ENCODE measurements at places on chromosomes 6 and 20.

DNA sequence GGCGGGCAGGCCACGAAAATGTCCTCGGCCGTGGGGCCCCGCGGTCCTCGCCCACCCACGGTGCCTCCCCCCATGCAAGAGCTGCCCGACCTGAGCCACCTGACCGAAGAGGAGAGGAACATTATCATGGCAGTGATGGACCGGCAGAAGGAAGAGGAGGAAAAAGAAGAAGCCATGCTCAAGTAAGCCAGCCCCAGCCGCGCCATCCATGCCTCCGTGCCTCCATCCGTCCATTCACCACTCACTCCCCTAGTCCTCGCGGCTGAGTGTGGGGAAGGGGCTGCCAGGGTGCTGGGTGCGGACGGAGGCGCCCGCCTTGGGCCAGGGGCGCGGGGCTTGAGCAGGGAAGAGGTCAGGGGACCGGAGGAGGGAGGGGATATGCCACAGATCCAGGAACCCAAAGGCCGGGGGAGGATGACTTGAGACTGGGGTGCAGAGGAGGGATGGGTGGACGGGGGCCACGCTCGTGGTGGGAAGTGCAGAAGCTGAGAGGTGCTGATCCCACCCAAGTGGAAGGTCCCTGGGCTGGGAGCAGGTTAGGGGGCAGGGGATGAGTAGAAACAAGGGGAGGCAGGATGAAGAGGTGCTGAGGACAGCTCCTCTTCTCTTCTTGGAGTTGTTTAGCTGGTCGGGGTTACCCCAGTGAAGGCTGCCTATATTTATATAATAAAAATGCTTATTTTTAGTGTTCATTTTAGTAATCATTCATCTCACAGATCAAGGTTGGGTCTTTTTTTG is 825 bp downstream of the RIMS1 start:
- DNase-seq = no peak

DNA sequence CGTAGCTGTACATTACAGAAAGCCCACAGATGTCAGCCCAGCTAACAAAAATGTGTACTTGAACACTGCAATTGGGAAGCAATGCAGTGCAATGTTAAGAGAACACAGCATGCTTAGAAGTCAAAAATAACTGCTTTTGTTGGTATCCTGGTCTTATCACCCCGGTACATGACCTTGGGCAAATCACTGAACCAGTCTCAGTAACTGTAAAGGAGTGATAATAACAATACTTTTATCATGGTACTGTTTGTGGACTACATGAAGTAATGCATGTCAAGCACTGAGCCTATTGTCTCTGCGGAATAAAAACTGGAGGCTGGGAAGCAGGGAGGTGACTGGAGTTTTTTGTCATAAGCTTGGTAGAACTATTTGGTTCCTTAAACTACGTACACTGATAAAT is 44.7 kb upstream of the SPDEF start:
- no peak for DNase-seq

DNA sequence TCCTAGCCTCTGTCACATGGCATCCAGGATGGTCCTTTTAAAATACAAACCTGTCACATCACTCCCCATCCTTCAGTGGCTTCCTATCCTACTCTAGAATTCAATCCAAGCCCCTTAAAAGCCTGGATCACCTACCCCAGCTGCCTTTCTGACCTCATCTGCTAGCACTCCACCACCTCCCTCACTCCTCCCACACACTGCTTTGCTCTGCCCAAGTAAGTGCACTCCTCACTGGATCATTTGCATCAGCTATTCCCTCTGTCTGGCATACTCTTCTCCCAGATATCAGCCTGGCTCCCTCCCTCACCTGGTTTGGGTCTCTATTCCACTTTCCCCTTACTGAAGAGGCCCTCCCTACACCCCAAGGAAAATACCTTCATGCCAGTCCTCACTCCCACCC is 10.5 kb downstream of the C6orf136 start:
- no peak for DNase-seq

DNA sequence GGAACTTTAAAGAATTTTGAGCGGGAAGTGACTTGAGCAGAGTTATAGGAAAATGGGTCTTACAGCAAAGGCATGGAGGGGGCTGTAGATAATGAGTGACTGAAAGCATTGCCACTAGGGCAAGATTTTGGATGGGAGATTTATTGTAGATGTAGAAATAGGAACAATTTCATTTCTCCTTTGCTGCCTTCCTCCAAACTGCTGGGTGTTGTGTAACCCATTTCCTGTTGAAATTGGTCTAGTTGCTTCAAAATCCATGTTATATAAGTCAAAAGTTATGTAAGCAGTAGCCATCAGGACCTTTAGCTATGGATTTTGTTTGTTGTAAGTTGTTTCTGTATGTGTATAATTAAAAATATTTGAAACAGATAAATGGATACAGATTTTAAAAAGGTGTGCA is 11.1 kb downstream of the YWHAB start:
- DNase-seq = no peak

DNA sequence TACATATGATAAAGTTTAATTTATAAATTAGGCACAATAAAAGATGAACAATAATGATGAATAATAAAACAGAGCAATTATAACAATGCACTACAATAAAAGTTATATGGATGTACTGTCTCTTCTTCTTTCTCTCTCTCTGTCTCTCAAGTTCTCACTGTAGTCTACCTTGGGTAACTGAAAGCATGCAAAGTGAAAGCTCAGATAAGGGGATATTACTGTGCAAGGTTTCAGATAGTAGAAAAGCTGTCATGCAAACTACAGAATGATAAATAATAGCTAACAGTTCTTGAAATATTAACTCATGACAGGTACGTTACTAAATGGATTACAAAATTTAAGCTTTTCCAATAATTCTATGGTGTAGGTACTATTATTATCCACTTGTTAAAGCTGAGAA is 311.9 kb upstream of the PRDM1 start:
- no peak for DNase-seq

GRCh38 chr20:59015812-59016711 is 3.2 kb upstream of the TUBB1 start:
- DNase-seq = no peak

DNA sequence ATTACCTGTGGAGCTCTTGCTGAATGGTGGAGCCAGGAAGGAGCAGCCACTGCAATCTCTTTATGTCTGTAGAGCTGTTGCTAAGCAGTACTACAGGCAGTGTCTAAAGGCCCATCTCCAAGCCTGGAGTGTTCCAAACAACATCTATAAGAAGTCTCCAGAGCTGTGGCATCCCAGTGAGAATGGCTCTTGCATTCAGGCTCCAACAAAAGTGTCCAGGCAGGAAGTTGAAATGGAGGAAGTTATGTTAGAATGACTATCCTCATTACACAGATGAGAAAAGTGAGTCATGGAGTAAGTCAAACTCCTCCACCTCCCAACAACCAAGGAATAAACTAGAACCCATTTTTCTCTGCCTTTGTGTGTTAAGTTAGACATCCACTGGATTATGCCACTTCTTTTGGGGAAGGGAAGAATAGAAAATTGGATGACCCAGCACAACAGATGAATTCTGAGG is 288.5 kb upstream of the STXBP5 start:
- no peak for DNase-seq

GRCh38 chr6:5471637-5472398 is 210.5 kb downstream of the FARS2 start:
- no peak for DNase-seq

GRCh38 chr20:58700121-58700821 is 7.7 kb downstream of the NPEPL1 start:
- no peak for DNase-seq

DNA sequence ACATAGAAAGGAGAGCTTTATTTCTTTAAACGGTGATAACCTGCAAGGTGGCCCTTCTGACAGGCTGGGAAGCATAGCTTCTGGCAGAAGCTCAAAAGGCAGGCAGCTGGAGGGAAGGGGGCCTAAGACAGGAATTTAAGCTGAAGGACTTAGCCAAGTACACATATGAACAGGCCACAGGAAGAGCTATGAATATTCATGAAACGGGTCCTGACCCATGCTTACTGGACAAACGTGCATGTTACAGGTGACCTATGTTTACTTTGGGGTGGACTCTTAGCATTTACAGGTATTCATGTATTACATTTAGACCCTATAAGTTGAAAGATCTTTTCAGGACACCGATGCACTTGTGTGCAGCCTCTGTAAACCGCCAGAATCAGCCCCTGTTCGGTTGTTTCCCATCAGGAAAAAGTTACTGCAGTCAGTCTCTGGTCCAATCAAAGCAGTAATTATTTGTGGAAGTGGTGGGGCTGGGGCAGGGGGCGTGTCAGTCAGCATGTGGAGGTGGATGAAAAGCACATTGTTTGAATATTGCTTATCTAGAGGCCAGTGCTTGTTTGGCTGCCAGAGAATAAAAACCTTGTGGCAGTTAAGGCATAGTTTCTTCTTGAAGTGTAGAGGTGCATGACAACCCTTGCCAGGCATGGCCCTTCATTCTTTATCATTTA is 2.9 kb upstream of the GZF1 start:
- no peak for DNase-seq

GRCh38 chr6:42086046-42087035 is 36.0 kb downstream of the TAF8 start:
- DNase-seq = no peak

DNA sequence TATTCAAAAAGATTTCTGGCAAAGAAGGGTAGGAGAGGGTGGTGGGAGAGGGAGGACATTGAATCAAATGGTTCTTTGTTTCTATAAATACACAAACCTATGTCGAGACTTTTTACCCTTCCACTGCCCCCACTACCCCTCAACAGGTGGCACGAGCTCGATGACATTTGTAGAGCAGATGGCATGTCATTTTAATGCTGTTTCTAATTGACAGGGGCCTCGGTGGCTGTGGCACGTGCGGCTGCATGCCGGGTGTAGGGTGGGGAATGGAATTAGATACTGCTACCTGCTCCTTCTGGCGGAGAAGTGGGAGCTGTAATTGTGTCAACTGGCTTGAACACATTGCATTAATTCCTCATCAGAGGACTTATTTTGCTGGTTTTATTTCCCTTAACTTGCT is 29.1 kb upstream of the SASH1 start:
- no peak for DNase-seq

DNA sequence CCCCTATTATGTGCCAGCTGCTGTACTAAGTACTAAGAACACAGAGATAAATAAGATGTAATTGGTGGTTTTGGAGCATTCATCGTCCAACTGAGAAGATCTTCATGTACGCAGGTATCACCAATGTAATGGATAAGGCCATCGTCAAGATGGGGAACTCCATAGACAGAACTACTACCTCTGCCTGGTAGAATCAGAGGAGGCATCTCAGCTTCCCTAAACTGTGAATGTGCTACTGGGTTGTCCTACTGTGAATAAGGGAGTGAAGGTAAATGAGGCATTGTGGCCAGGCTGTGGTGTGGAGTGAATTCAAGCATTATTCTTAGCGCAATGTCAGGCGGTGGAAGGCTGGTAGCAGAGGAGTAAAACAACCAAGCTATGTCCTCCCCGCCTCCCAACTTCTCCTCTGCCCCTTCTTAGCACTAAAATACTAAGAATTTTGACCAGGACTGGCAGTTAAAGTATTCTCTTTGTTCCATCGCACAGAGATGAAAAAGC is 68.2 kb downstream of the TBC1D7 start:
- no peak for DNase-seq

DNA sequence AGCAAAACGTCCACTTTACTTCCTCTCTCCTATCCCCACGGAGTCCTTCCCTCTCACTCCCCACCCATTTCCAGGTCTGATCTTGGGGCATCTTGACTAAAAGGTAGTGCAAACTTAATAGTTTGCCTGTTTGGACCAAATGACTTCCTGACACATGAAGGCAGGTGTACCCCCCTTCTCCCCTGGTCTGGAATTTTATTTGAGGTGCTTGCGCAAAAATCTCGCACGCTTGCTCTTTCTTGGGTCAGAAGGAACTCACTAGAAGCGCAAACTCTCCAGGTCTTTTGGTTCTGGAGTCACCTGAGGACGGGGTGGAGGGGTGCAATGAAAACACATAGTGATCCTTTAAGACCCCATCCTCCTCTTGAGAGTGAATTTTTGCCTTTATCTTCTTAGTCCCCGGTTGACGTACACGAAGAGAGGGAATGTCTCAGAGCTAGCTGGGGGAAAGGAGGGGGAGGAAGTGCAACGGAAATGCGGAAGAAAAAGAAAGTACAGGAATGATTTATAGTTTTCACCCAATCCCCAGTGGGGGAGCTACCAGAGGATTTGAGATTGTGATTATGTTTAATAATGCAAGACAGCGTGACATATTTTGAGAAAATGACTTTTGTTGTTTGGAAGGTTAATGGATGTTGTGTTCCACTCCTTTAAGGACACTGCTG is 4.9 kb downstream of the ADGRB3 start:
- no peak for DNase-seq

GRCh38 chr20:2311329-2311728 is 15.5 kb downstream of the TGM3 start:
- no peak for DNase-seq

GRCh38 chr6:64083261-64083660 is 447.7 kb downstream of the PHF3 start:
- DNase-seq = no peak

DNA sequence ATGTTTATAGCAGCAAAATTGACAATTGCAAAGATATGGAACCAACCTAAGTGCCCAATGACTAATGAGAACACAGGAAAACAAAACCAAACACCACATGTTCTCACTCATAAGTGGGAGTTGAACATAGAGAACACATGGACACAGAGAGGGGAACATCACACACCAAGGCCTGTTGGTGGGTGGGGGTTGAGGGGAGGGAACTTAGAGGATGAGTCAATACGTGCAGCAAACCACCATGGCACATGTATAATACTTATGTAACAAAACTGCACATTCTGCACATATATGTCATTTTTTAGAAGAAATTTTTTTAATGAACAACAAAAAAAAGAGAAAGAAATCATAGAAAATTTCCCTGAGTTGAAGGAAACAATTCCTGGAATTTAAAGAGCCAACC is 3.9 kb downstream of the EPM2A start:
- no peak for DNase-seq

GRCh38 chr20:58810116-58810878 is 40.4 kb downstream of the GNAS-AS1 start:
- no peak for DNase-seq

GRCh38 chr6:46954837-46955451 is 33.2 kb upstream of the ADGRF5 start:
- no peak for DNase-seq

GRCh38 chr6:3290149-3290930 is 31.6 kb downstream of the PSMG4 start:
- DNase-seq = no peak

DNA sequence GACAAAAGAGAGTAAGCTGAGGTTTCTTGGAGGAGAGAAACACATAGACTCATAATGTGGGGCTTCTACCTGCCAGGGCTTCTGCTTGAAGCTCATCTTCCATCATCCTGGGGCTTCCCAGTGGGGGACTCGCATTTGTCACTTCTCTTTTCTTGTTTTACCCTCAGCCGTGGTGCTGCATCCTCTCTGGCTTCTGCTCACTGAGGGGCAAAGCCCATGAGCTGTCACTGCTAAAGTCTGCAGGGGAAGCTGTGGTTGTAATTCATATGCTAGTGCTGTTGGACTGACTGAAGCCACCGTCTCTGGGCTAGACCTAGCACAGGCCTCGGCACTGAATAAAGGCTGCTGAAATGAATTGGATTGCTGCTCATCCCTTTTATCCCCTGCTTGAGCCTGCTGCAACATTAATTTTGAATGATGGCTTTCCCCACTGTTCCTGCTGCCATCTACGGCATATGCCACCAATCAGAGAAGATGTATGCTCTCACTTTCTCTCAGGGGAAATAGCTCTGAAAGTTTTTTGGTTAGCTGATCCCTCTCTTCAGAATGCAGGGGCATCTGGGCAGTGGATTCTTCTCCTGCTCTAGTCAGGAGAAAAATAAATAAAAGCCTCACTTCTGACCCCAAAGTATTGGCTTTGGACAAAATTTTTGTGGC is 568.4 kb upstream of the MAP3K7 start:
- no peak for DNase-seq
